GM12864 (cell line): ENCODE measurements at places on chromosomes 3 and 15.

- no peak for DNase-seq
These were observed 16.3 kb downstream of the ITGA11 start for GRCh38 chr15:68415501-68416157.

GRCh38 chr3:190323246-190323626, 990 bp upstream of the CLDN1 start:
- DNase-seq = no peak

DNA sequence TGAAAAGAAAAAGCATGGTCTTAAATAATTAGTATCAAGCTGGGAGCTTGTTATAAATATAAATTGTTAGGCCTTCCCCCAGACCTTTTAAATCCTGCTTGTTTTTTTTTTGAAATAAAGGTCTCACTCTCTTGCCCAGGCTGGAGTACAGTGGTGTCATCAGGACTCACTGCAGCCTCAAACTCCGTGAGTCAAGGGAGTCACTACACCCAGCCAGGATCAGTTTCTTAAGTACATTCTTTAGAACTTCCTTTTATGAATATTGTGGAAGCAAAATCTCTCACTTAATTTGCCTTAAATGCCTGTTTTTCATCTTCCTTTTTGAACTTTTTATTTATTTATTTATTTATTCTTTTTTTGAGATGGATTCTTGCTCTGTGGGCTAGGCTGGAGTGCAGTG, 20.8 kb upstream of the DENND4A start:
- DNase-seq = no peak

- DNase-seq = peak; percentile 19
These were observed 30.2 kb upstream of the ZNF609 start for GRCh38 chr15:64430000-64430735.

GRCh38 chr3:131960324-131960723, 74.5 kb downstream of the CPNE4 start:
- no peak for DNase-seq

DNA sequence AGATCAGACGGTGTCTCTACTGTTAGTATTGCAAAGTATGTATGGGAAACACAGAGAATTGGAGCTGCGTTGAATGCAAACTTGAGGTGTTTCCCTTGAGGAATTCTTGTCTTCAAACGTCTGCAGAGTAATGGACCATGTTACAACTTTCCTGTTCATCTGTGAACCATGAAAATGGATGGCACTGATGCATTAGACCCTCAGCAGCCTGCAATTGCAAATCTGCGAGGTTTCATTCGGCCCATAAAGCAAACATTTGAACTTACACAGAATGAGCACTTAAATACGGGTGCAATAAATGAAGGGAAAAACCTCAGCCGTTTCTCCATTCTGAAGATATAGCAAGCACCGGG, 49.7 kb downstream of the LRRN1 start:
- no peak for DNase-seq

GRCh38 chr3:104992676-104993075, 374.0 kb upstream of the ALCAM start:
- no peak for DNase-seq

DNA sequence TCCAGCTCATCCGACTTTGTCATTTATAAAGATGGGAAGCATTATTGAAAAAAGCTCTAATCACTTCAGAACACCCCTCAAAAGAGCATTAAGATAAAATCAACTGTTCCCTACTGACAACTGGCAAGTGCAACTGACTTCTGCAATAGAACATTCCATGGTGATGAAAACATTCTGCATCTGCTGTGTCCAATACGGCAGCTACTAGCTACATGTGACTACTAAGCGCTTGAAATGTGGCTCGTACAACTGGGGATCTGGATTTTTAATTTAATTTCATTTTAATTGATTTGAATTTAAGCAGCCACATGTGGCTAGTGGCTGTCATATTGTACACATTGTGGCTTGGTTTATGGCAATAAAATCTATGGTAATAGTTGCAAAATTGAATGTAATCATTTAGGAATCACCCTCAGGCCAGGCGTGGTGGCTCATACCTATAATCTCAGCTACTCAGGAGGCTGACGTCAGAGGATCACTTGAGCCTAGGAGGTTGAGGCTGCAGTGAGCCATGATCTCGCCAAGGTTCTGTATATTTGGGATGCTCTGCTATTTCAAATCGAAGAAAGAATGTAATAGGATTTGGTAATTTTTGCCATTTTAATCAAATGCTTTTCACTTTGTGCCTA, 390.3 kb downstream of the GABRB3 start:
- DNase-seq = no peak

DNA sequence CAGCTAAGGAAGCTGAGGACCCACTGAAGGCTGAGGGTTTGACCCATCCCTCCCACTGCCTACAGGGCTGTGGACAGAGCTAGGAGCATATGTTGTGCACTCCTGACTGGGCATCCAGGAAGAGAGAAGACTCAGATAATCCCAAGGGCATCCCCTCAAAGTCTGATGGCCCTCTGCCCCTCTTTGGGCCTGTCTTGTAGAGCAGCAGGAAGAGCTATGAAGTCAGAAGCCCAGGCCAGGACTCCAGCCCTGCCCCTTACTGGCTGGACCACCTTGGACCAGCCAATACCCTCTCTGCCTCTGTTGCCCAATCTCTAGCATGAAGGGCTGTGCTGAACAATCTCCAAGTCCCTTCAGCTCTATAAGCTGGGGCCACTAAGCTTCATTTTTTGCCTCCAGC, 210.8 kb downstream of the RPLP1 start:
- DNase-seq = no peak

- DNase-seq = no peak
These were observed 19.0 kb upstream of the TRAK1 start for GRCh38 chr3:42071904-42072812.

GRCh38 chr3:152554980-152555379, 280.0 kb upstream of the P2RY1 start:
- DNase-seq = no peak

DNA sequence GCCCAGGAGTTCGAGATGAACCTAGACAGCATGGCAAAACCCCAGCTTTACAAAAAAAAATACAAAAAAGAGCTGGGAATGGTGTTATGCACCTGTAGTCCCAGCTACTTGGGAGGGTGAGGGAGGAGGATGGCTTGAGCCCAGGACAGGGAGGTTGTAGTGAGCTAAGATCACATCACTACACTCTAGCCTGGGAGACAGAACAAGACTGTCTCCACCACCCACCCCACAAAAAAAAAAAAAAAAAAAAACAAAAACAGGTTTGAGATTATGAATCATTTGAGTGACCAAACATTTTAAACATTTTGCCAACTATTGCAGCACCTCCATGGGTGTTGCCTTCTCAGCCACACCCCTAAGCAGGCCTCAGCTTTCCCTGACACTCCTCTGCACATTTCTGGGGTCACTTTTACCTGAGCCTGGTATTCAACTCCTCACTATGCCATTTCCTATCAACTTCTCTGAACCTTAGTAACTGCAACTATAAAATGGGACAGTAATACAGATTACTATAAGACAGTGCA, 41.8 kb downstream of the IL5RA start:
- no peak for DNase-seq

DNA sequence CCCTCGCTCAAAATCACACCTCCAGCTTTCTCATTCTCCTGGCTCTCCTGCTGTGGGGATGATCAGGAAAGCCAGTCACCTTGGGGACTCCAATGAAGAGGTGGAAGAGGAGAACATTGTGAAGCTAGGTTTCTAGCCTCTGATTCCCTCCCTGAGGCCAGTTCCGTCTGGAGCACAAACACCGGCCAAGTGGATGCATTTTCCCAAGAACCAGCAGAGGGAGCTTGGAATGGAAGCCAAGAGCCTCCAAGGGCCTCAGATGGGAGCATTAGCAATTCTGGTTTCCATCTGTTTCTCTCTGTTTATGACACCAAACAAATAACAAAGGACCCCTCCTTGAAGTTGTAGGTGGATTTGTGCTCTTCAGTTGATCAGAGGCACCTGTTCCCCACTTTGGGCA, 40.6 kb upstream of the NMNAT3 start:
- no peak for DNase-seq
